OCI-LY7 (cell line): ENCODE measurements at places on chromosomes 1 and 21. TPM values are rescaled to one million over a fixed set of nuclear protein-coding genes. Genes with fewer than 3 reads are reported as not detected.

The FOXD2 gene
- 0.49 and 0.52 TPM in 2 replicates for total RNA-seq

DNA sequence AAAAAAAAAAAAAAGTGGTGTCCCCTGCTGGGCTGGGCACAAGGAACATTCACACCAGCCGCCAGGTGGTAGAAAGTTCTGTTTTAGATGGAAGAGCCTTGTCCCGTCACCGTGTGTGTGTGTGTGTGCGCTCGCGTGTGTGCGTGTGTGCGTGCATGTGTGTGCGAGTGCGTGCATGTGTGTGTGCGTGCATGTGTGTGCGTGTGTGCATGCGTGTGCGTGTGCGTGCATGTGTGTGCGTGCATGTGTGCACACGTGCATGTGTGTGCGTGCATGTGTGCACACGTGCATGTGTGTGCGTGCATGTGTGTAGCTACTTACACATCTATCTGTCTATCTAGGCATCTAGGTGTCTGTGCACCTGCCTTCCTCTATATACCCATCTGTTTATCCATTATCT is 491.7 kb downstream of the NPHP4 start:
- DNase-seq, result no peak

DNA sequence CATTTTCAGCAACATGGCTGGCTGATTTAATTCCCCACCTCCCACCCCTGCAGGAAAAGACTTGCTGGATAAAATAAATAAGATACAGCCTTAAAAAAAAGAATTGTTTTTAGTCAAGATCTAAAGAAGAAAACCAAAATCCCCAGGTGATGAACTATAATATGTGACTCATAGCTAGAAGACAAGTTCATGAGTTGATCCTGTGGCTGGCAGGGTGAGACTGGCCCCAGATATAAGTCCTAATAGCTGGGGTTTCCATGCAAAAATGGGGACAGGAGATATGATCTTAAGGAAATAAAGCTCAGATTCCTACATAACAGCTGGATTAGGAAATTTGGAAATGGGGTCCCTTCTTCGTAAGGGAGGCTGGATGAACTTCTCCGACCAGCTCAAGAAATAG is 21.9 kb upstream of the RGSL1 start:
- DNase-seq, result no peak

The CFAP74 gene
- total RNA-seq, result not detected in 2 replicates

- no peak for DNase-seq
Observed at GRCh38 chr1:29249170-29249691, 12.9 kb downstream of the PTPRU start.

- no peak for DNase-seq
Observed at GRCh38 chr21:46597896-46598343, 7.0 kb downstream of the S100B start.

DNA sequence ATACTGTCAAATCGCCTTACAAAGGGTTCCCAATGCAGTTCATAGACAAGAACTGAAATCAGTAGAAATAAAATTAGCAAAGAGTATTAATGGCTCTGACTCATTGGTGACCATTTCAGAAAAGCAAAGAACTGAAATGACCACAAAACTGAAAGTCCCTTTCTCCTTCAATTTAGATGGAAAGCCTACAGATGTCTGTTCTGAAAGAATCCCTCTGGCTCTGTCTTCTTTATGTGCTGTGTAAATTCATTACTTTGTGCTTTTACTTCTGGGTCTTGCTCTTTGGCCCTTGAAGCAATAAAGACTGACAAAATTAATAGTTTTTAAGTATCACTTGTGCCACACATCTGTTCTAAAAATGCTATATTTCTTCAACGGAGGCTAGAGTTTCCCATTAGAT is 62.7 kb upstream of the GPR89A start:
- DNase-seq, result no peak

DNA sequence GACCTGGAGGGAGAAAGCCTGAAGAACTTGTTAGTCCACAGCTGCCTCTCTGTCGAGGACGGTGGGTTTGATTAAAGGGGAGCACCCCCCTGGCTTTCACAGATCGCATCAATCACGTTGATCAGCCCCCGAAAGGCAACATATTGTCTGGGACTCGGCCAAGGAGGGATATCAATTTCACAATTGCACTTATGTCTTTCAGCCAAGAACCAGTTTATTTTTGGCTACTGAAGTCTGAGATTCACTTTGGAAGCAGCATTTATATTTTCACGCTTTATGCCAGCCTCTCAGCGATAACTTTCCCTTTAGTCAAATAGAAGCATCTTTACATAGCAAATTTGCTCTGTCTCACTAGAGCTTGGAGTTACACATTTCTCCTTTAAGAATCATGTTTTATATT is 253.2 kb upstream of the RRP15 start:
- no peak for DNase-seq

GRCh38 chr1:43172527-43172972 is 420 bp downstream of the CFAP57 start:
- peak; percentile 90 for DNase-seq

The CEP85 gene
- total RNA-seq, result 47.1 and 53.6 TPM in 2 replicates

GRCh38 chr1:90834354-90834885 is 117.3 kb upstream of the BARHL2 start:
- no peak for DNase-seq

The IKBKE gene
- 34.4 and 38.5 TPM in 2 replicates for total RNA-seq

The VHLL gene
- 0.59 TPM in 1 of 2 replicates, not detected in the other for total RNA-seq

- DNase-seq, result no peak
Observed at GRCh38 chr1:217135987-217136894, 413.0 kb upstream of the ESRRG start.

DNA sequence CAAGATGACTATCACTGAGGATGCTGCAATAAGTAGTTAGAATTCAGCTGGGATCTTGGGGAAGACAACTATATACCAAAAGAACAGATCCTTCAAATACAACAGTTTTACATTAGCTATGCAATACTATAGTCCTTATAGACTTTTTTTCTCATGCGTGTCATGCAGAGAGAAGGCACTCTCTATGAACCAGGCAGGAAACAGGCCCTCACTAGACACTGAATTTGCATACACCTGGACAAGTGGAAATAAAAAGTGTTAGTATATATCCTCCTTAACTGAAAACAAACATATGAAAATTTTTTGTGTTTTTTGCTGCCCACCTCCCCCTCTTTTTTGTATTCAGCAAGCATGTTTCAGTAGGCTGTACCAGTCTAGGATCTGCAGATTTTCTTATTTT is 29.9 kb downstream of the TMCO1 start:
- DNase-seq, result peak; percentile 70

GRCh38 chr1:165631342-165632151 is 513 bp downstream of the MGST3 start:
- peak; percentile 35 for DNase-seq

The COL16A1 gene
- not detected in 2 replicates for total RNA-seq

DNA sequence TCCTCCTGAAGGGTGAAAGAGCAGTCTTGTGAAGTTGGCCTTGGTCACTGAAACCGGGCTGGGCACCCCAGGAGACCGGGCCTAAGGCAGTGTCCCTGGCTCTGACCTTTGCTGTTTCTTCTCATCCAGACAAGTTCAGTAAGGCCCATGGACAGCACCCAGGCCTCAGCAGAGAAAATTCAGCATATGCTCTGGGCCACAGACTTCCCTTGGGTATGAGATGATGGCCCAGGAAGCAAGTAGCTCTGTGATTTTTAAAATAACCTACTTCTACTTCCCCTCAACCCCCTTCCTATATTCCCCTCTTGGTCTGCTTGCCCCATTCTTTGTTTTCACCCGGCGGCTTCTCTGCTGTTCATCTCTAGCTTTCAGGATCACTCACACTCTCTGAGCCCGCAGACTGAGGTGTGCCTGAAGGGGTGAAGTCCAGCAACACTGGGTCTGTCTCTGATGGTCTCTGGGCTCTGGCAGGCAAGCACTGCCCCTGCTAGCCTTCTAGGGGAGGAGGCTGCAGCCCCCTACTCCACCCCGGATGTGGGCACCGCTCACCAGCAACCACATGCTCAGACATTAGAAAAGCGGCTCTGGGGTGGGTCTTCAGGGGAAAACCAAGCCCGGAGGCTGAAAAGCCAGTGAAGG is 2.9 kb upstream of the GPR25 start:
- peak; percentile 18 for DNase-seq

- no peak for DNase-seq
Observed at GRCh38 chr1:235873045-235873444, 6.3 kb upstream of the LYST start.

The NTRK1 gene
- total RNA-seq, result not detected in 2 replicates

DNA sequence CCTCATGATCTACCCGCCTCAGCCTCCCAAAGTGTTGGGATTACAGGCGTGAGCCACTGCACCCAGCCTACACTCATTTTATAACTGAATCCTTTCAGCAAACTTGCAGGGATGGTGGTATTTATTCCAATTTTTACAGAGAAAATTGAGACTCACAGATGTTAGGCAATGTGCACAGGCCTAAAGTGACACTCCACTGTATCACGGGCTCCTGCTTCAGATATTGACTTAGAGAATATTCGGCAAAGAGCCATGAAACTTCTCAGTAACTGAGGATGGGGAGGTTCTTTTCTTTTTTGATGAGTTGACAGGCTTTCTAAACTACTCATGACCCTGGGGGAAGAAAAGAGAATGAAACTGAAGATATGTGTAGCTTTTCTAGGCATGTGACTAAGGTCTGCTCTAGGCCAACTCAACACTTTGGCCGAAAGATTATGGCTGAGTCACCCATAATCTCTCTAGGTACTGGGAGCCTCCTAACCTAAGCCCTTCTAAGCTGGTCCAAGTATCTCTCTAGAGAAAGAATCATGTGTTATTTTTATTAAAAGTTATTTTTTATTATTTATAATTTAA is 19.9 kb upstream of the PTCH2 start:
- no peak for DNase-seq

The IL24 gene
- total RNA-seq, result not detected in 2 replicates

The POGK gene
- 37.4 and 41.9 TPM in 2 replicates for total RNA-seq

DNA sequence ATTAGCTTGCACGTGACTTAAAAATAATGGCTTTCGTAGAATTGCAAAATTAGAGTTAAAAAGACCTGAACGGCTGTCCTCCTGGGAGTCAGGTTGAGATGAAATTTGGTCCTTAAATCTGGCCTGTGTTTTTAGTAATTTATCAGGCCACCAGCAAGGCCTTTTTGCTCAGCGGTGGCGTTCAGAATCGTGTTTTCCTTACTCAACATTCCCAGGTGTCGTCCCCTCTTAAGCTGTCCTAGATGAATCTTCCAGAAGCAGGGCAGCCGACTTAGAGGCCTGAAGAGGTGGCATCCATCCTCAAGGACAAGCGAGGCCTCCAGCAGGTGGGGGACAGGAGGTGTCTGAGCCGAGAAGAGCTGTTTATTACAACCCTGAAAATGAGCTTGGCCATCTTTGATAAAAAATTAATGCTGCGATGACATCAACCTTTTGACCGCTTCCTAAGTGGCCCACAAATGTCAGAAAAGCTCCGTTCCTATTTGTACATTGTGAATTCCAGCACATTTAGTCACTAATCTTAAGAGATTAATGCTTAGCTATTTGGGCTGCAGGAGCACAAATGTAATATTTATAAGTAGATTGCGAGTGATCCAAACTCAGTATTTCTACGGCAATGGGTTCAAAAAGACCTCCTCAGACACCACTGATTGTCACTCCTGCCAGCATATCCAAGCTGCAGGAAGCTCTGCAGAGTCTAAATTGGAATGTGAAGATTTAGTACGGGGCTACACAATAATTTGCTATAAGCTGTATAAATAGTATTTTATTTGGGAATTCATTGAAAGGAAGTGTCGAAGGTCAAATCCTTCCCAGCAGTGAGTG is 344.1 kb upstream of the VAMP3 start:
- DNase-seq, result no peak

The STUM gene
- not detected in 2 replicates for total RNA-seq

- no peak for DNase-seq
Observed at GRCh38 chr21:34552360-34553098, 40.5 kb upstream of the KCNE1 start.

The MTARC1 gene
- not detected in 2 replicates for total RNA-seq

- no peak for DNase-seq
Observed at GRCh38 chr1:206460836-206461426, 9.3 kb upstream of the IKBKE start.

DNA sequence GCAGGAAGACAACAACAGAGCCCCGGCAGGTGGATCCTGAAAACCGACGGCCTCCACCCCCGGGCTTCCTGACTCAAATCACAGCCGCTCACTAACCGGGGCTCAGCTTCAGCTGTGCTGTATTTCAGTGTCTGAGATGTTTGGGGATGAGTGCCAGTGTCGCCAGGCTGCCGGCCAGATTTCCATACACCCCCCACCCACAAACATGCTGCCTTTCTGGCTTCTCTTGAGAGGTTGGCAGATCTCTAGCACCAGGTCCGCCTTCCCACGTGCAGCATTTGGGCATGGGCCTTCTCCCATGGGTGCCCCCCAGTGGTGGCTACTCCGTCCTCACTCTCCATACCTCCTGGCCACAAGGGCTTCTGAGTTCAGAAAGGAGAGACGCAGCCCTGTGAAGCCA is 34.8 kb downstream of the KCNAB2 start:
- DNase-seq, result no peak

- DNase-seq, result no peak
Observed at GRCh38 chr1:89457046-89457445, 67.6 kb upstream of the LRRC8B start.

The FAM177B gene
- total RNA-seq, result not detected in 2 replicates

- peak; percentile 68 for DNase-seq
Observed at GRCh38 chr1:202184750-202185460, 8.7 kb upstream of the LGR6 start.

The PADI6 gene
- total RNA-seq, result not detected in 2 replicates

DNA sequence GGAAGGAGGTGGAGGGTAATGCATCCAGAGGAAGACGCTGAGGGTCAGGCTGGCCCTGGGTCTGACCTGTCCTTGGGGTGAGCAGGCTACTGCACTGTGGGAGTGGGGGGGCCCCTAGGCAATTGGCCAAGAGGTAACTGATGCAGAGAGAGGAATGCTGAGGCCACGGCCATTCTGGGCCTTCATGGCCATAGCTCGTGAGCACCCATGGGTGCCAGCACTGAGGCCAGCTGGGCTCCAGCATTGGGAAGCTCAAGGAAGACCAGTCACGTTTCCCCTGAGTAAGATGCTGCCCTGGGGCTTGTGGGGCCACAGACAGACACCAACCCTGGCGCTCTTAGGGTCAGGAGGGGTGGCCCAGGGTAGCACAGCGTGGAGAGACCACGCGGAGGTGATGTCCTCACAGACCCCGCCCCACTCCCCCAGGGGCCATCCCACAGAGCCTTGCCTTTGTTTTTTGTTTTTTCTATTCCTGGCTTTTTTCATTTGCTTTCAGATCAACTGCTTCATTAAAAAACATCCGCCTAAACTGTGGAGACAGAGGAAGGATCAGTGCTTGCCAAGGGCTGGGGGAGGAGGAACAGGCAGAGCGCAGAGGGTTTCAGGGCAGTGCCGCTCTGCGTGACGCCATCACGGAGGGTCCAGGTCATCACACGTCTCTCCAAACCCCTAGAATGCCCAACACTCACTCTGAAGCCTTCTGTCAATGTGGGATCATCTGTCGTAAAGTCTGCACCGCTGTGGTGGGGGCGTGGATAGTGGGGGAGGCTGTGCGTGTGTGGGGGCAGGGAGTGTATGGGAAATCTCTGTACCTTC is 61.1 kb downstream of the SIK1 start:
- no peak for DNase-seq

DNA sequence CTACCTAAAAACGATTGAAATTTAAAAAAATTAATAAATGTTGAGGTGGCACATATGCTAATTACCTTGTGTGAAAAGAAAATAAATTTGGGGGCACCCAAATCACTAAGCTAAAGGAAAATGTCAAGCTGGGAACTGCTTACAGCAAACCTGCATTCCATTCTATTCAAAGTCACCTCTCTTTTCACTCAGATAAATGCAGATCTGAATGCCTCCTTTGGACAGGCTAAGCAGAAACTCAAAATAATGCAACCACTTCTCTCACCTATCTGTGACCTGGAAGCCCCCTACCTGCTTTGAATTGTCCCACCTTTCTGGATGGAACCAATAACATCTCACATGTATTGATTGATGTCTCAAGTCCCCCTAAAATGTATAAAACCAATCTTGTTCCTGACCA is 628.7 kb downstream of the AMY1C start:
- no peak for DNase-seq

GRCh38 chr1:39115271-39116110 is 89.0 kb upstream of the MACF1 start:
- DNase-seq, result no peak

The KRTAP19-6 gene
- not detected in 2 replicates for total RNA-seq
